ENCODE measurements at places on chromosomes 2 and 18. TPM values are rescaled to one million over a fixed set of nuclear protein-coding genes. Genes with fewer than 3 reads are reported as not detected.

Gene SIX3
- total RNA-seq = not detected

- no peak for DNase-seq
- H3K4me1 ChIP-seq = peaks cover 6% of the 10 kb centered on the region
- peak overlapping the region; percentile 33 for H3K4me3 ChIP-seq
- H3K36me3 ChIP-seq = no peaks in the 10 kb centered on the region
Measured at GRCh38 chr2:238786379-238786778, 61.5 kb upstream of the TWIST2 start.

Gene CFC1B
- total RNA-seq = not detected

Gene CIB4
- total RNA-seq = not detected

GRCh38 chr2:207458582-207458981 is 71.2 kb upstream of the CREB1 start:
- no peaks in the 10 kb centered on the region for H3K4me1 ChIP-seq
- no peaks in the 10 kb centered on the region for H3K27me3 ChIP-seq
- no peaks in the 10 kb centered on the region for H3K36me3 ChIP-seq

Gene BCS1L
- total RNA-seq = 38.3 TPM

Gene RAB17
- total RNA-seq = 0.26 TPM

Gene COLEC12
- 60.6 TPM for total RNA-seq

All from fibroblast of lung (primary cell).